ENCODE measurements at places on chromosomes 3 and 15.

- no peak for DNase-seq
Measured at GRCh38 chr3:177676947-177677587, 479.8 kb upstream of the TBL1XR1 start.

DNA sequence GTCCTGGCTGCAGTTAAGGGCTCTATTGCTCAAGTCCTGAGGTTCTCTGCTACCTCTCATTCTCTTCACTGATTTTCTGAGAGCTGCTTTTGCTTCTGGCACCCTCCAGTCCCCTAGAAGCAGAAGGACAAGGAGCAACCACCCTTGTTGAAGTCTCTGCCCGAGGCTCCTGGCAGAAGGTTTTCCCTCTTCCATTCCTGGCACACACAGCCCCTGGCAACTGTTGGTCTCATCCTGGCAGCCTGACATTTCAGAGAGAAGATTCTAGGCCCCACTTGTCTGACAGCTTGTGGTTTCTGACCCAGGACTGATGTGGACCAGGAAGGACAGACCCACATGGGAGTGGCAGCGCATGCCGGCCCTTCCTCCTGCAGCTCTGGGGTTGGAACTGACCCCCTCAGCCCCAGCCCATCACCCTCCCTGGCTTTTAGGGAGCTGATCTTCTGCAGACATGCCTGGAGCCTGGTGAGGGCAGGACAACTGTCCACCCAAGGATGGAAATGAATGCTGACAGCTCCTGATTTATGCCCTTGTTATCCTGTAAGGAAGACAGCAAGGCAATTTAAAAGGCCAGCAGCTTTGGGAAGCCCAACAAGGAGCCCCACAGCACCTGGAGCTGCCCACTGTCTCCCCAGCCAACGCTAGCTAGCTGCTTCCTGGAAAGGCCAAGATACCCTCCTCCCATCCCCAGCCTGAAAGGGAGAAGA, 13.0 kb upstream of the NTRK3 start:
- no peak for DNase-seq

- DNase-seq = no peak
Measured at GRCh38 chr3:66598168-66598567, 97.3 kb upstream of the LRIG1 start.

- no peak for DNase-seq
Measured at GRCh38 chr3:162601101-162601670, 1104.6 kb downstream of the OTOL1 start.

- DNase-seq = no peak
Measured at GRCh38 chr15:69798481-69799250, 299.1 kb downstream of the TLE3 start.

GRCh38 chr3:123725652-123726400, 141.0 kb upstream of the HACD2 start:
- no peak for DNase-seq

GRCh38 chr3:82633319-82633718, 871.9 kb upstream of the GBE1 start:
- DNase-seq = no peak

- DNase-seq = no peak
Measured at GRCh38 chr3:21621181-21621651, 129.8 kb downstream of the ZNF385D start.

DNA sequence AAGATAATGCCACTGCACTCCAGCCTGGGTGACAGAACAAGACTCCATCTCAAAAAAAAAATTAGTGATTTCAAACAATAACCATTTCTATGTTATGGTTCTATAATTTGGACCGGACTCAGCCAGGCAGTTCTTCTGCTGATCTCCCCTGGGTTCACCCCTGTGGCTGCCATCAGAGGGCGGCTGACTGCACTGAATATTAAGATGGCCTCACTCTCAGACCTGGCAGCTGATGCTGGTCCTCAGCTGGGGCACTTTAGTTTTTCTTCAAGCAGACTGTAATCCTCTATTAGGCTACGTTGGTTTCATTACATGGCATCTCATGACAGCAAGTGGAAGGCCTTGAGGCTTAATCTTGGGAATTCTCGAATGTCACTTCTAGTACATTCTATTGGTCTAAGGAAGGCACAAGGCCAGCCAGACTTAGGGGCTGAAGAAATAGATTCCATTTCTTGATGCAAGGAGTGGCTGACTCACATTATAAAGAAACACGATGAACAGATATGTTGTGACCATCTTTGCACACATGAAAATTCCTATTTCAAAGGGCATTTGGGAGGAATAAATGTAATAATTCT, 12.8 kb downstream of the GALNT15 start:
- DNase-seq = no peak

DNA sequence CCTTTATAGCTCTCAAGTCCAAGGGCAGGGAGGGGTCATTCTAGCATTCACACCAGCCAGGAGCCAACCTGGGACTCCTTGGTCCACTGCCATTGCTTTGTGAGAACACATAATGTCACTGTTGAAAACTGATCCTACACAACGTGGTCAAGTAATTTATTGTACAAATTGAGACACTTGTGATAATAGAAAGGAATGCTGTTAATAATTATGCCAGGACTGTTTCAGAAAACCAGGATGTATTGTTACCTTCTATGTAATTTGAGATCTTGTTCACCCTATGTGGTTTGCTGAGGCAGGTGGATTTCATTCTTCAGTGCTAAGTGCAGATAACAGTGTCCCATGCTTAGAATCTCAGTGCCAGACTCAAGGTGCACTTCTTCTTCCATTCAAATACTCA, 33.3 kb downstream of the TMCO5A start:
- no peak for DNase-seq

DNA sequence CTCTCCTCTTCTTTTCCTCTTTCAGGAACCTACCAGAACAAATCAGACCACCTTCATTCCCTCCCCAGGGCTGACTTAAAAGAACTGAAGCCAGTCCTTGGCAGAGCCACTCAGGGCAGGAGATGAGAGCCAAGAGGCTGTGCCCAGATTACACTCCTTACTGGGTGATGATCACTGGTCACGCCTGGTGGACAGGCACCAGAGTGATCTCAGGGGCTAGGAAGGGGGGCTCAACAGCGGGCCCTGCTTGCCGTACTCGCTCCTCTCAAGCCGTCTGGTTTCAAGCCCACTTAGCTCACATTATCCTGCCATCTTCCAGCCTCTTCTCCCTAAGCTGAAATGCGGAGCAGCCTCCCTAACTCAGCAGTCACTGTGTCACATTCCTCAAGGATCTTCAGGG, 1.7 kb upstream of the FAH start:
- DNase-seq = no peak

DNA sequence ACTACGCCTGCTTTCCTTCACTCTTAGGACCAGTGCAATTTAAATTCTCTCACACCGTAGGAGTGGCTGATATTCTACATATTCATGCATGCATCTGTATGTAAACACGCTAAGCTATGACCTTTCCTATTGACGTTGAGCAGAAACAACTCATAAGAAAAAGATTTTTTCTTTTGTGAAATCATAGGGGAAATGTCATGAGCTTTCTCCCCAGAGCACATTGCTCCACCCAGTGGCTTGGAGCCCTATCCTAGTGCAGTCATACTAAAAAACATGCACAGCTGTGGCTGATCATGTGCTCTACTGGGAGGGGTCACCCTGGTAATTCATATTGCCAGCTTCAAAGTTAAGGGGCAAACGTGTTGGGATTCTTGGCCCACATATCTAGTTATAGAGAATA, 1.8 kb upstream of the MESD start:
- no peak for DNase-seq

GRCh38 chr15:87703327-87704111, 553.0 kb downstream of the NTRK3 start:
- DNase-seq = no peak

GRCh38 chr15:24857763-24858162, 97.0 kb upstream of the SNRPN start:
- no peak for DNase-seq

DNA sequence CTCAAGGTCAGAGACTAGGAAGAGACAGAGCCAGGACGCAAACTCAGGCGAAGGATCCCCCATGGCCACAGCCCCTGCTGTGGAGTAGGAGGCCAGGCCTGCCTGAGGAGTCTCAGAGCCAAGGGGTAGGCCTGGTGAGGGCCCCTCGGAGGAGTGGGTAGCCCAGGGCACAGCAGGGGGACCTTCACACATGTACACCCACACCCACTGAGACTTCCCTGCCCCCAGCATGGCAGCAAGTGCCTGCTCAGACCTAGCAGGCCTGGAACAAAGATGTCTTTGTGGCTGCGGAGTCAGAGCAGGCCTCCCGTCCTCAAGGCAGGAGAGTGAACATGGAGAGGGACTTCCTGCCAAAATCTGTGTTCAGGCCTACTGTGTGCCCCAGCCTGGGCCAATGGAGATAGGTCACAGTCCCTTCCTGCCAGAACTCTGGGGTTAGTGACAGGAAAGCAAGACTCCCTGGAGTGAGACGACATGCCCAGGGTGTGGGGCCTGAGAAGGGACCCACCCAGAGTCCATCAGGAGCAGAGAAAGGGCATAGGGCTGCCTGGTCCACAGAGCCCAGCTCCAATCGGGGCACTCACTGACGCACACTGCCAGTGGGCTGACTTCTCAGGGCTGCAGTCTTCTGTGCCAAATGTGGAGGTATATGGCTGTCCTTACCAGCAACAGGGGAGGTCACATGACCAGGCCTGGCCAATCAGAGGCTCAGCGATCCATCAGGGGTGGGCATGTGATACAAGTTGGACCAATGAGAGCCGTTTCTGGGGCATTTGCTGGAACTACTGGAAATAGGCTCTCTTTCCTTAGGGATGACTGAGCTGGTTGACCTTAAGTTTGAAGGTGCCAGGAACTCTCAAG, 2.3 kb downstream of the GRIP2 start:
- DNase-seq = no peak

GRCh38 chr3:85890043-85890555, 931.3 kb downstream of the CADM2 start:
- no peak for DNase-seq

- DNase-seq = no peak
Measured at GRCh38 chr3:118943597-118943996, 91.0 kb downstream of the IGSF11 start.

DNA sequence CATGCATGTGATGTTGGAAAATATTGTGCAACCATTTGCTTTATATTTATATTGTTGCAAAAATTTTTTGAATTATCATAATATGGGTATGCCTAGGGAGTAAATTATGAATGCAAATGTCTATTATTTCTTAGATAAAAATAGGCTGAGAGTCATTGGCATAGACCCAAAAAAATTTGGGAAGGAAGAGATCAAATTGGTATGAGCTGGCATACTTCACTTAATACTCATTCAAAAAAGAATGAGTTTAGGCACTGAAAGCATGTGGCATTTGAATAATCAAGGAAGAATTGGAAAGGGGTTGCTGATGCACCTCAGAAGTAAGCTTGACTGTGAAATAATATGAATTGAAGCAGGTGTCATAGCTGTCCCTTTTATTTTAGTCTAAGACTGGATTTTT, 764.0 kb upstream of the DPPA4 start:
- DNase-seq = no peak

GRCh38 chr3:153848702-153849101, 272.5 kb upstream of the ARHGEF26 start:
- no peak for DNase-seq

GRCh38 chr15:69433831-69434230, 18.8 kb upstream of the RPLP1 start:
- DNase-seq = no peak

Data from GM06990 (cell line).